Hematopoietic multipotent progenitor cell treated with erythropoietin and hydrocortisone succinate and interleukin-3 and kit ligand, for 15 days (in vitro differentiated cells): ENCODE measurements at places on chromosomes 7 and 10.

- DNase-seq: no peak
Measured at GRCh38 chr10:50988792-50989191, 85.5 kb upstream of the PRKG1 start.

DNA sequence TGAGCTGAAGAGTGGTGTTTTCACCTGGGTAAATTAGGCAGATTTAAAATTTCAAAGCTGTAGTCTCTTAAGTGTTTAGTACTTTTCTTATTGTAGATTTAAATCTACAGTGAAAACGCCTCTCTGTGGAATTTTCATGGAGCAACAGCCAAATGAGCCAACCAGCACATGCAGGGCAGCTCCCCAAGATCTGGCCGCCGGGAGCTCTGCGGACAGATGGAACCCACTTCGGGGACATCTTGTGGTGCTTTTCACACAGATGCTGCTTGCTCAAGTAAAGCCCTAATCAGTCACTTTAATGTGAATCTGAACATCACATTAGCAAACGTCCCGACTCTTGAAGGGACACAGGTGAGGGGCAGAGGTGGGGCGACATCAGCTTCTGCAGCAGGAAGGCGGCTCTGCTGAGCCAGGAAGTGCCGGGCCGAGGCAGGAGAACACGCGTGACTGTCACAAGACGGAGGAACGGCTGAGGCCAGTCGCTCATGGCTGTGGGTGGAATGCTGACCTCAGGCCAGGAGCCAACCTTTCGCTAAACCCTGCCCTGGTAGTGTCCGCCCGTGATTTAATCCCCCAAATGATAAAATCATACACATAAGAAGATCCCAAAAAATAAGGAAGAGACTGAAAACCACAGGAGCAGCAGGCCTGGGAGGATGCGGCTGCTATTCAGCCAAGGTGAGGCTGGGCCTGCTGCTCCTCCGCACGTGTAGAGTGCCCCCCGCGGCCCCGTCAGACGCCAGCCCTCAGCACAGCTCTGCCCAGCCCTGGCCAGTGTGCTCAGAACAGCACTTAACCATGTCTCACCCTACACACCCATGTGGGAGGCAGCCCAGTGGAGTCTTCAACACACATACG, 256.8 kb downstream of the ZMYND11 start:
- DNase-seq: no peak

DNA sequence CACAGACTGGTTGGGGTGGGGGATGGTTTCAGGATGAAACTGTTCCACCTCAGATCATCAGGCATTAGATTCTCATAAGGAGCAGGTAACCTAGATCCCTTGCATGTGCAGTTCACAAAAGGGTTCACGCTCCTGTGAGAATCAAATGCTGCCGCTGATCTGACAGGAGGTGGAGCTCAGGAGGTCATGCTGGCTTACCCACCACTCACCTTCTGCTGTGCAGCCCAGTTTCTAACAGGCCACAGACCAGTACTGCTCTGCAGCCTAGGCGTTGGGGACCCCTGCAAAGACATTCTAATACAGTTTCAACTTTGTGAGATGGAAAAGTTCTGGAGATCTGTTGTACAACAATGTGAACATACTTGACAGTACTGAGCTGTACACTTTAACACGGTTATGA, 39.9 kb downstream of the STRA8 start:
- DNase-seq: no peak

DNA sequence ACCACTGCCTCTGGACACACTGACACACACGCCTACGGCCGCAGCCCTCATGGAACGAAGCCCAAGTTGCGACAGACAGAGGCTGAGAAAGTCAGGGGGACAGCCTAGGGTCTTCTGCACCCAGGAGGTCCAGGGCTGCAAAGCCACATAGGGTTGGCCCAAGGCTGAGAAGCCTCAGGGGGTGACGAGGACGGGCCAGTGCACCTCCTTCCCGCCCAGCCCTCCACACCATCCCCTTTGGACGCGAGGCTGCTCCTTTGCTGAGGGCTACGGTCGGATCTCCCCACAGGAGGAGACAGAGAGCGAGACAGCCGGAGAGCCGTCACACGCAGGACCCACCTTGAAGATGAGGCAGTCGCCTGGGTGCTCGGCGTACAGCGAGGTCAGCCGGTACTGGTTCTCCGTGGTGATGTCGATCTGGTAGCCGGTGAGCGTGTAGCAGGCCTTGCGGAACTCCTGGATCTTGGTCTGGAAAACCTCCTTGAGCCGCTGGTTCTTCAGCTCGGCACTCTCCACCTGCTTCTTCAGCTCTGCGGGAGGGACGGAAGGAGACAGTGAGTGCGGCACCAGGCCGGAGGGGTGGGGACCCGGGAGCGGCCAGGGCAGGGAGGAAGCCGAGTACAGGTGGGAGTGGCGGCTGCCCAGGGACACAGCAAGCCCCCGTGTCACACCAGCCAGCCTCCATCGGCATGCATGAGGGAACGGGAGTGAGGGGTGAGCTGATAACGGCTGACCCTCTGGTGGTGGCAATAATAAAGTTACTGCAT, 228.0 kb downstream of the ELFN1 start:
- no peak for DNase-seq

GRCh38 chr10:83937161-83937560, 202.1 kb upstream of the GHITM start:
- no peak for DNase-seq

- DNase-seq: peak; percentile 24
Measured at GRCh38 chr7:134954197-134955082, 31.9 kb upstream of the AGBL3 start.

GRCh38 chr7:134058980-134059379, 68.2 kb upstream of the LRGUK start:
- DNase-seq: no peak

DNA sequence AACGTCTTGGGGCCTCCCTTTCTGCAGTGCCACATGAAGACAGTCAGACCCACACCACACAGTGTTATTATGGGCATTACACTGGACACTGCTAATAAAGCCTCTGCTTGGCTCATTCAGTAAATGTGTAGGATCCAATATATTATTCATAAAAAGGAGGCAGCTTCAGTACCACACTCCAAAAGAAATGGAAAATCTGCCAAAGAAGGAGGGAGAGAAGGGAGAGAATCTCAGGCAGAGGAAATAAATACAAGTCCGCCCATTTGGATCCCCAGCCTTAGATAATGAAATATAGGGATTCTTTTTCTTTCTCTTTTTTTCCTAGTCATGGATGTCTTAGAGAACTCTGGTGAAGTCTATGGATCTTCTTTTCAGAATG, 162.2 kb downstream of the ELMO1 start:
- DNase-seq: no peak

- no peak for DNase-seq
Measured at GRCh38 chr7:104530251-104530650, 201.8 kb downstream of the LHFPL3 start.

- DNase-seq: no peak
Measured at GRCh38 chr10:61821153-61821552, 80.3 kb upstream of the ARID5B start.

DNA sequence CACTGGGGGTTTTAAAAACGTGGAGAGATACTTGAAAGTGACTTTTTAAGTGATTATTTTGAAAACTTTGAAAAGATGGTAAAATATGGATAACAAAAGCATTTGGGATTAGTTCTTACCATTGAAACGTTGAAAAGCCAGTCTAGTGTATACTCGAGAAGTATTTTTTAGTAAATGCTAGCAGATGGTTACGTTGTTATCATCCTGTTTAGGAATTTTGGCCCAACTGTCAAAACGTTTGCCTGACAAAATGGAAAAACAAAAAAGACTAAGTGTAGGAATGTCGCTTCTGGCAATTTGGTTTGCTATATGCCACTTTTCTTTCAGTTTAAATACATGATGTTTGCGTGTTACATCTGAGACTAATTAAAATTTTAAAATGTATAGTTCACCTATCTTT, 1.2 kb downstream of the RBM33 start:
- no peak for DNase-seq

GRCh38 chr7:38303866-38304265, 30.4 kb upstream of the TARP start:
- no peak for DNase-seq

DNA sequence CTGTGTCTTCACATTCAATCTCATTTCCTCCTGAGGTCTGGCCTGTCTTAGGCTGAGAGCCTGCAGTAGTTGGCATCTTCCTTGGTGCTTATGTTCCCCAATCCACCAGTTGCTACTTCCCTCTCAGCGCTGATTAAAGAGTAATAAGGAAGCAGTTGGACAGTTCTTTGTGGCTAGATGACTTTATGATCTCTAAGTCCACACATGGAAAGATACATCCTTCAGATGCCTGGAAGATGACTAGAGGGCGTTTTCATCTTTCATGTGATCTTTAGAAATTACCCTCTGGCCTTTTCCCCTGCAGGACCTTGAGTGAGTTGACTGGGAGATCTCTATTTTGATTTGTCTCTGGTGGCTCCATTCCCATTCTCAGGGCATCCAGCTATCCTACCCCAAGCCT, 204.5 kb downstream of the GRM3 start:
- DNase-seq: no peak

GRCh38 chr7:1596181-1597043, 26.6 kb upstream of the PSMG3 start:
- no peak for DNase-seq

DNA sequence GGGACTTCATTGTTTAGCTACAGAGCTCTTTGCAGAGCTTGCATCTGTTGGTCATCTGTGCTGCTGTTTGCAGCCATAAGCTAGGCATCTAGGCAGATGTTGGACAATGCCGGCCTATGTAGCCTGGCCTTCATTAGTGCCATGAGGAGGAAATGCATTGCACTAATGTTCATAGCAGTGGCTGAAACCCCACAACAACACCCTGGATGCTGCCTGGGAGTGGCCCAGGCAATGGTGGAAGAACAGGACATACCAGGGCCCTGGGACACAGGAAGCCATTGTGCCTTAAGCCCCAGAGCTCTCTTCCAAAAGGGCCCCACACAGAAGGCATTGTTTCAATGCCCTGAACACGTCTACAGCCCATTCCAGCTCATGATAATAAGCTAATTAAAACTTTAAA, 131.5 kb upstream of the LYZL1 start:
- DNase-seq: no peak

DNA sequence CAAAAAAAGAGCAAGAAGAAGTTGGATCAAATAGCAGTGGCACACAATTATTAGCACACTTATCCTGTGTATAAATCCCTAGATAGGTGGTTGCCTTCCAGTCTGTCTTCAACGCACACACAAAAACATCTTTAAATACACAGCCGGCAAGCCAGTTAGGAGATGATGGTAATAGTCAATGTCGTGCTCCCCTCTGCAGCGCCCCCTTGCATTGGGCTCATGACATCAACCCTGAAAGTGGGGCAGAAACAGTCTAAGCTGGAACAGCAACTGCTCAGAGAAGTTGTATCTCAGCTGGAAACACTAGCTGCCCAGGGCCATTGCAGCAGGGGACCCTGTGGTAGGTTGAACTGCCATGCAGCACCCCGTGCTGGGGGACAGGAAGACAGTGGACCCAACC, 179.5 kb upstream of the YAE1 start:
- DNase-seq: no peak
